ENCODE measurements at places on chromosomes 12 and 14. TPM values are rescaled to one million over a fixed set of nuclear protein-coding genes. Genes with fewer than 3 reads are reported as not detected.
A peak's percentile ranks its signal among the peaks of the same experiment; 100 is the strongest.

DNA sequence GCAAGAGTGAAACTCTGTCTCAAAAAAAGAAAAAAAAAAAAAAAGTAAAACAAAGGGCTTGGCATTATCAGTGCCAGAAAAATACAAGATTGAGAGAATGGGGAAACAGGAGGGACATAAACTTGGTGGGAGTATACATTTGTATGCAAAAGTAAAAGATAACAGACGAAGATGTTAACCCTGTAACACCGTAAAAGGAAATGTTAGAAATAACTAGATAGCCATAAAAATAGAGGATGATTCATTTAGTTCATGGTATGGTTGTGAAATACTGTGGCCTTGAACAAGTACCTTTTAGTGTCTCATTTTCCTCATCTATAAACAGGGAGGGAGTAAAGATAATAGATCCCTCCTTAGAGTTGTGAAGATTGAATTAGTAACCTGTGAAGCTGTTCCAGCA is 33.3 kb downstream of the ATP2A2 start:
- no peak for DNase-seq
- H3K4me1 ChIP-seq = no peaks in the 10 kb centered on the region
- H3K36me3 ChIP-seq = no peaks in the 10 kb centered on the region
- no peak overlapping the region for H3K4me3 ChIP-seq
- peak overlapping the region; percentile 25 for H3K27ac ChIP-seq

DNA sequence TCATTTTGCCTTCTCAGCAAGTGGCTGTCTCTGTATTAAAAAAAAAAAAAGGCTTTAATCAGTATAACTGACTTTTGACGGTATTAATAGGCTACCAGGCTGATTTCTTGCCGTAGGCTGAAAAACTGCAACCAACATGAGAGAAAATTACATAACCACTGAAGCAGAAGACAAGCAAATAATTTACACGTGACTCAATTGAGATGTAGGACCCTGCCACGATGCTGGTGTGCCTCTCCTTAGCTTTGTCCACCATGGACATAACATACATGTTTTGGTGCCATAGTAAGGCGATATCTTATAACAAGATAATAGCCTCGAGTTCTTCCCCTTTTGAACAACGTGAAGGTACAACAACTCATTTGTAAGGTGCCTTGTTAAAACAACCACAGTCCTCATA is 88.7 kb upstream of the GRIP1 start:
- no peak for DNase-seq
- no peaks in the 10 kb centered on the region for H3K36me3 ChIP-seq
- H3K27ac ChIP-seq = no peak overlapping the region
- no peaks in the 10 kb centered on the region for H3K27me3 ChIP-seq
- no peaks in the 10 kb centered on the region for H3K4me1 ChIP-seq

Gene DTX3
- 25.9 TPM for total RNA-seq

Gene CFAP73
- not detected for total RNA-seq

- H3K4me1 ChIP-seq = no peaks in the 10 kb centered on the region
- DNase-seq = no peak
Measured at GRCh38 chr14:30035361-30035760, 107.7 kb upstream of the PRKD1 start.

Gene PPFIA2
- total RNA-seq = 0.98 TPM

DNA sequence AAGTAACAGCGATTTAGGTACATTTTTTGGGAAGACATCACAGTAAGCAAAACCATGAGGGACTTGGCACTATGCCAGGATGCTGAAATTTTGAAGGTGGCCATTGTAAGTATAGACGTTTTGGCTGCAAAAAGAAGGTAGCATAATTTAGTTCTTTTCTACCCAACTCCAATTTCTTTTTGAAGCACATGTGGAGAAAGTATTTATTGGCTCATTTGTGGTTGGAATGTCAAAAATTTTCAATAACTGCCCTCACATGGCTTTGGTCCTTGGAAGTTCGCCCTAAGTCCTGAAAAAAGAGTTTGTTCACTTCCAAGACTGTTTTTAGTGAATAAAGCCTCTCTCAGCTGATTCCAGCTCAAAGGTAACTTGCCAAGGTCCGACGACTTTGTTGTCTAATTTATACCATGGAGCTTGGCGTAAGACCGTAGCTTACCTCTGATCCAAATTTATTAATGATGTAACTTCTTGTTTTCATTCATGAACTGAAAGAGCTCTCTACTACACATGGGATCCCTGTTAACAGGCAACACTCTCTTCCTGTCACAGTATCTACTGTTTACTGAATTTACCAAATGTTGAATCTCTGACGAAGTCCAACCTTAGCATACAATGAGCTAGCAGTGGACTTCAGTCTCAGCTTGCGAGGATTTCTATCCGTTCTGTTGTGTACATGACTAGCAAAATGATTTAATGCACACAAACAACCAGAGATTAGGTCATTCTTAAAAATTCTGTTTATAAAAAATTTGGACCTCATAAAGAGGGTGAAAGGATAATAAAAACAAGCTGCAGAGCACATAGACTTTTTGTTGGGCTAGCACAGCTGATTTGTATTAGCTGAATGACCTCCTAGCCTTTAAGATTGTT is 49.0 kb downstream of the MSRB3 start:
- no peaks in the 10 kb centered on the region for H3K36me3 ChIP-seq
- H3K4me3 ChIP-seq = no peak overlapping the region
- no peaks in the 10 kb centered on the region for H3K4me1 ChIP-seq
- no peaks in the 10 kb centered on the region for H3K27me3 ChIP-seq
- peak overlapping the region; percentile 50 for H3K27ac ChIP-seq

GRCh38 chr12:51269174-51270066 is 795 bp downstream of the SMAGP start:
- peak overlapping the region; percentile 66 for H3K4me3 ChIP-seq
- H3K36me3 ChIP-seq = no peaks in the 10 kb centered on the region
- peak overlapping the region; percentile 89 for H3K27ac ChIP-seq
- DNase-seq = peak; percentile 44
- no peaks in the 10 kb centered on the region for H3K4me1 ChIP-seq

DNA sequence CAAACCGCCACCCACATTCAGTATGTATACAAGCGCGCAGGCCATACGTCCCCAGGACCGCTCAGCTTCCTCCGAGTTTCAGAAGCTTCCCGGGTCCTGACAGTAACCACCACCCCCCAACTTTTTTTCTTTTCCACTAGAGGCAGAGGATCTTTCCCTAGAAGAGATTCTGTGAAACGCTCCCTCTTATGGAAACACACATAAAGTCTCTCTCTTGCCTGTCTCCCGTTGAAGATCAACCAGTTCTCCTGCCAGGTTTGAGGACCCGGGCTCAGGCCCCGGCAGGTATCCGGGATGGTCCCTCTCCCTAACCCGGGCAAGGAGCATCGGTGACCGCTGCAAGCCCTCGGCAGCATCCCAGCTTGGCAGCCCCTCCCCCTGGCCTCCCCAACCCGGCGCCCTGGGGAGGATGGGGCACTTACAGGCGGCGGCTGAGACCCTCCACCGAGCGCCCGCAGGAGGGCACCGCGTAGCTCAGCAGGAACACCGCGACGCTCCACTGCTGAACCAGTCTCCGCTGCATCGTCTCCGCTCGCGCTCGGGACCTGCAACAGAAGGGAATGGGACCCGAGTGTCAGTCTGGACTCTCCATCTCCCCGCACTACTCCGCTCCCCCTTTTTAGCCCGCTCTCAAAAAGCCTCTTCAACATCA is 3.4 kb downstream of the PTHLH start:
- no peaks in the 10 kb centered on the region for H3K36me3 ChIP-seq
- H3K4me1 ChIP-seq = no peaks in the 10 kb centered on the region
- no peak for DNase-seq
- H3K27me3 ChIP-seq = peaks cover under 1% of the 10 kb centered on the region
- H3K27ac ChIP-seq = peak overlapping the region; percentile 82

DNA sequence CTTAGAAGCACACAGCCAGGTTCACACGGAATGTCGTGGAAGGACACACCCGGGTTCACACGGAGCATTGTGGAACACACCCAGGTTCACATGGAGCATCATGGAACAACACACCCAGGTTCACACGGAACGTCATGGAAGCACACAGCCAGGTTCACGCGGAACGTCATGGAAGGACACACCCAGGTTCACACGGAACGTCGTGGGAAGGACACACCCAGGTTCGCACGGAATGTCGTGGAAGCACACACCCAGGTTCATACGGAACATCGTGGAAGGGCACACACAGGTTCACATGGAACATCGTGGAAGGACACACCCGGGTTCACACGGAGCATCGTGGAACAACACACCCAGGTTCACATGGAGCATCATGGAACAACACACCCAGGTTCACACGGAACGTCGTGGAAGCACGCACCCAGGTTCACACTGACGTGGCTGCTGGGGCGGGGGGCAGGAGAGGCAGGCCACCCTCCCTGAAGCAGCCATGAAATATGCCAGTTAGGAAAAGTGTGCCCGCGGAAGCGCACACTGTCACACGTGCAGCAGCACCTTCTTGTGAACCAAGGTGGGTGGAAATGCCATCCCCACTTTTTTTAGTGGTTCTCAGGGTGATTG is 86.4 kb downstream of the EP400 start:
- no peaks in the 10 kb centered on the region for H3K36me3 ChIP-seq
- H3K27me3 ChIP-seq = no peaks in the 10 kb centered on the region
- no peak overlapping the region for H3K4me3 ChIP-seq

Gene CDKL1
- total RNA-seq = 10.5 TPM

Gene BMP4
- 17.0 TPM for total RNA-seq

- DNase-seq = no peak
- no peaks in the 10 kb centered on the region for H3K36me3 ChIP-seq
- H3K27me3 ChIP-seq = no peaks in the 10 kb centered on the region
- H3K27ac ChIP-seq = no peak overlapping the region
- H3K4me1 ChIP-seq = no peaks in the 10 kb centered on the region
Measured at GRCh38 chr12:46950094-46950493, 124.3 kb upstream of the SLC38A4 start.

Gene KCNA5
- 0.66 TPM for total RNA-seq

- no peak overlapping the region for H3K4me3 ChIP-seq
- peaks cover 73% of the 10 kb centered on the region for H3K27me3 ChIP-seq
- H3K4me1 ChIP-seq = no peaks in the 10 kb centered on the region
- H3K27ac ChIP-seq = no peak overlapping the region
- H3K36me3 ChIP-seq = no peaks in the 10 kb centered on the region
- no peak for DNase-seq
Measured at GRCh38 chr12:117363953-117364486, 2.6 kb upstream of the NOS1 start.

DNA sequence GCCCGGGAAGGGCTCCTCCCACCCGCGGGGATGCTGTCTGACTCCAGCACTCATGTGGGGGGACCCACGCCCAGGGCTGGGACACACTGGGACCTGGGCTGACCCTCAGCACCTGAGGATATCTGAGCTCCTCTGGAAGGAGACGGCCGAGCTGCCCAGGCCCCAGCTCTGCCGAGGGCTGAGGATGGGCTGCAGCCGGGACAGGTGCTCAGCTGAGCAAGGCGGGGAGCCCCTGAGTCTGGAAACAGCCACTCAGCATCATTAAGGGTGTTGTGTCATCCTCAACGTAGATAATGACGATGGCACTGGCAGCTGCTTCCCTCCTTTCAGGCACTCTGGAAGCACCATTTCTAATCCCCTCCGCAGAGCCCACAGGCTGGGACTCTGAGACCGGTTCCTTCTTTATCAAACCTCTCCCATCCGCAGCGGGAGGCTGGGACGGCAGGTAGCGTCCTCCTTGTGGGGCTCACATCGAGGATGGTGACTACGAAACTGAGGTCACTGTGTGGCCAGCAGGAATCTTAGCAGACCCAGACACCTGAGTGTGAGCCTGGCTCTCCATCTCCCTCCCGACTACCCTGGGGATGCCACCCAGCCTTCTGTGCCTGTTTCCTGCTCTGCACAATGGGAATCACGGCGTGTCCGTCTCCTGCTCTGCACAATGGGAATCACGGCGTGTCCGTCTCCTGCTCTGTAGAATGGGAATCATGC is 26.7 kb upstream of the SFSWAP start:
- H3K4me1 ChIP-seq = no peaks in the 10 kb centered on the region
- no peak overlapping the region for H3K4me3 ChIP-seq
- no peak overlapping the region for H3K27ac ChIP-seq
- no peaks in the 10 kb centered on the region for H3K36me3 ChIP-seq
- H3K27me3 ChIP-seq = no peaks in the 10 kb centered on the region

Gene CLEC1A
- 4.3 TPM for total RNA-seq

DNA sequence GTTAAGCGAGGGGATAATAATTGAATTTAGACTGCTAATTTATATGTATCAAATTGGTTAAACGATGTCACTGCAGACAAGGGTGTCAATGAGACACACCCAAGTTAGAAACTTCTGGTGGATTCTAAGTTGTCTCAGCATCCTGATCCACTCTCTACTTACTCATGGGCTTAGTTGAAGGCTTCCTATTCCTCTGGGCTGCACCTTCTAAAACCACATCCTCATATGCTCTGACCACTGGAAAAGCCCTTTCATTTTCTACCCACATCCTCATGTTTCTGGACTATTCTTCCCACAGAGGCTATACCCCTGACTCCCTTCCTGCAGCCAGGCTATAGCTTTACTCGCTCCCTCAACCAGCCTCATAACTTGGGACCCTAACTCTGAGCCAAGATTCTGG is 493.8 kb downstream of the VRK1 start:
- H3K27me3 ChIP-seq = no peaks in the 10 kb centered on the region
- H3K36me3 ChIP-seq = no peaks in the 10 kb centered on the region
- no peak overlapping the region for H3K27ac ChIP-seq

- no peaks in the 10 kb centered on the region for H3K4me1 ChIP-seq
- H3K4me3 ChIP-seq = no peak overlapping the region
- no peak for DNase-seq
- no peaks in the 10 kb centered on the region for H3K36me3 ChIP-seq
- H3K27ac ChIP-seq = no peak overlapping the region
Measured at GRCh38 chr14:49366416-49366815, 219.8 kb downstream of the RPS29 start.

Gene DTX1
- total RNA-seq = 20.0 TPM

DNA sequence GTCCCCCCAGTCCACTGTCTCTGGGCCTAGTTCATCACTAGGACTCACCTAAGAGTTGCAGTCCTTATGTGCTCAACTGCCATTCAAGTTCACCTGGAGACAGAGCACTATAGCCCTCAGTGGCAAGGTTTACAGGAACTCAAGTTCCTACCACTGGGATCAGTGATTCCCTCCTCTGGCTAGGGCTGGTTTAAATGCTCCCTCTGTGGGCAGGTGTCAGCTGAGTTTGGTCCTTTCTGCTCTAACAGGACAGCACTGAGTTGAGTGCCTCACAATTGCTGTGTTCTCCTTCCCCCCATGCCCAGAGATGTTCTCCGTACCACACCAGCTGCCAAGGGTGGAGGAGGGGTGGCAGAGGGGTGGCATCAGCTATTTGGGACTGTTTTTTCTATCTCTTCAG is 20.8 kb upstream of the SAV1 start:
- no peaks in the 10 kb centered on the region for H3K36me3 ChIP-seq
- H3K27ac ChIP-seq = no peak overlapping the region
- H3K4me3 ChIP-seq = no peak overlapping the region

DNA sequence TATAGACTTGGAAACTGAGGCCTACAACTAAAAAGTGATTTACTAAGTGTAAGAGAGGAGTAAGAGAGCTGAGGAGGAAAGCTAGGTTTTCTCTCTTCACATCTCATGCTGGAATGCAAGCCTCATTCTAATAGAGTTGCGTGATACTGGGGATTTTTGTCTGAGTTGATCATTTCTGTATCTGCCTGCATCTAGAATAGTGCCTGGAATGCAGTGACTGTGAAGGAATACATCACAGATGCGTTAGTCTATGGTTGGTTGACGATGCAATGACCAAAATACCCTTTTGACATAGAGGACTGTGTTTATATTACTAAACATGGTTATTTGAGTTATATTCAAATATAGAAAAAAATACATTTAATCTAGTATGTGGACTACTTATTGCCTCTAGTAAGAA is 9.2 kb upstream of the TMEM117 start:
- H3K4me3 ChIP-seq = no peak overlapping the region
- H3K4me1 ChIP-seq = no peaks in the 10 kb centered on the region
- H3K27ac ChIP-seq = no peak overlapping the region
- no peak for DNase-seq

- H3K36me3 ChIP-seq = peaks cover 11% of the 10 kb centered on the region
- no peaks in the 10 kb centered on the region for H3K4me1 ChIP-seq
- H3K27me3 ChIP-seq = no peaks in the 10 kb centered on the region
- H3K27ac ChIP-seq = no peak overlapping the region
Measured at GRCh38 chr14:63996016-63996415, 143.2 kb downstream of the SYNE2 start.

Gene C14orf119
- total RNA-seq = 29.6 TPM
